ENCODE measurements at places on chromosomes 16 and 17.

- DNase-seq, result no peak
These were observed 31.9 kb upstream of the CPHXL start for GRCh38 chr16:75758215-75758614.

GRCh38 chr16:58034774-58035173 lies 9.2 kb downstream of the MMP15 start:
- no peak for DNase-seq

GRCh38 chr17:41777574-41778188 lies 8.8 kb downstream of the JUP start:
- DNase-seq, result no peak

GRCh38 chr16:70745536-70746025 lies 55.4 kb downstream of the VAC14 start:
- no peak for DNase-seq

- no peak for DNase-seq
These were observed 3.9 kb downstream of the GNAO1 start for GRCh38 chr16:56195151-56195550.

- DNase-seq, result no peak
These were observed 3.0 kb upstream of the CCL2 start for GRCh38 chr17:34252095-34252443.

- DNase-seq, result no peak
These were observed 25.9 kb downstream of the NKD1 start for GRCh38 chr16:50573947-50574744.

GRCh38 chr17:51152766-51153209 lies 571 bp upstream of the NME1 start:
- no peak for DNase-seq

DNA sequence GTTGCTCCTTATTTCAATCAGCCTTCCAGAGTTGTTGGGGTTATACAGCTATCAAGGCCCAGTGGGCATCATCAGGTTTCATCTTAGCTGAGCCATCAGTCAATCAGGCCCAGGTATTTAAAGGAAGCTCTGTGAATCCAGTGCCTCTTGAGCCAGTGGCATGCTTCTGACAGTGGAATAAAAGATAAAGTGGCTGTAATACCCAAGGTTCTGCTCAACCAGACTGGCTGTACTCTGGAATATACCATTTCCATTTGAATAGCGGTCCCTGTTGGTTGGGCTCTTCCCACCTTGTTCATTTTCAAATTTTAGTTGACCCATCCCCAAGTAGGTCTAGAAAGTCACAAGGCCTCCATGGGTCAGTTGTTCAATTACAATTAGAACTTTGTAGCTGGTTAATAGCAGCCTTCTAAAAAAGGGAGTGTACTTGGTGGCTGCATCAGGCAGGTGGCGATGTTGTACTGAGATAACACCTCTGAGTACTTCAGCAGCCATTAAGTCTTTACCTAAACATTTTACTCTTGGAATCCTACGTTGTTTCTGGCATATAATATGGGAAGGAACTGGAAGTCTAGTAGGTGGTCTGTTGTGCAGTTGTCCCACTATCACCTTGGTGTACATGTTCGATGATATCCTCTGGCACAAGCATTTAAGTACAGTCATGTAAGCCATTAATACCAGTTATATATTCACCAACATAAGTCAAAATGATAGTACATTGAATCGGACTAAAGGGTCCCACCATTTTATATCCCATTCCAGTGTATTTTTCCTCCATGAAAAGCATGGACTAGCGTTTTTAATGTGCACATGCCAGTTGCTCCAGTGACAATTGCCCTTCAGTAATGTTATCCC lies 294.1 kb downstream of the BCAS3 start:
- no peak for DNase-seq

DNA sequence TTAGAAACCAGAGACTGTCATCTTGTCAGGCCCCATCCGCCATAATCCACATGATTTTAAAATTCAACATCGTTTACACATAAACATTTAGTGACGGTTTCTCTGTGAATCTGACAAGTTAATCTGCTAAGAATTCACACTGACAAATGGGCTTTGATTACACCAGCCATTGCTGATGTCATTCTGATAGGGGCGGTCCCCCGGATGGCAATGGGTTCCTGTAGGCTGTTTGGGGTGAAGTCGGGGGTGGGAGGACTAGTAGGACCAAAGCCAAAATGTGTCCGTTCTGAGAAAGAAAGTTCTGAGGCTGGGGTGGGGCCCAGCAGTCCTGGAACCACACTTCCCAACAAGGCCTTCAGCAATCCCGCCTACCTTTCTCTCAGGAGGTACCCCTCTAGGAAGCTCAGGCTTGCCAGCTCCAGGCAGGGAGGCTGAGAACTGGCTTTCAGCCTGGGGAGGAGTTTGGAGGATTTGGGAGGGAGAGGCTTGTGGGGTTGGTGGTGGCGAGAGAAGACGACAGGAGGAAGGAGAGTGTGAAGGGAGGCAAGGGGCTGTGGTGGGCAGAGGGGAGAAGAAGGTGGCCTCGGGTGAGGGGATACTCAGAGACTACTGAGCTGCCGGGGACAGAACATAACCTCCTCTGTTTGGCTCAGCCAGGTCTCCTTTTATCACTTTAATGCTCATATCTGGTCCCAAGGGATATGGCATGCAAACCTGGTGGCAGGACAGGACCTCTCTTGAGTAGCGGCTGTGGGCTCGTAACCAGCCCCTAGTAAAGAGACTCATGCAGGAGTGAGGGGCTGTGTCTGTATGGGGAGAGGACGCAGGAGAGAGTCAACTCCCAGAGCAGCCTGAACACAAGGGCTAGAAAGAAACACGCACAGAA lies 8.6 kb downstream of the HIC1 start:
- DNase-seq, result peak; percentile 92

GRCh38 chr17:45907750-45908395 lies 13.5 kb downstream of the MAPT start:
- no peak for DNase-seq

DNA sequence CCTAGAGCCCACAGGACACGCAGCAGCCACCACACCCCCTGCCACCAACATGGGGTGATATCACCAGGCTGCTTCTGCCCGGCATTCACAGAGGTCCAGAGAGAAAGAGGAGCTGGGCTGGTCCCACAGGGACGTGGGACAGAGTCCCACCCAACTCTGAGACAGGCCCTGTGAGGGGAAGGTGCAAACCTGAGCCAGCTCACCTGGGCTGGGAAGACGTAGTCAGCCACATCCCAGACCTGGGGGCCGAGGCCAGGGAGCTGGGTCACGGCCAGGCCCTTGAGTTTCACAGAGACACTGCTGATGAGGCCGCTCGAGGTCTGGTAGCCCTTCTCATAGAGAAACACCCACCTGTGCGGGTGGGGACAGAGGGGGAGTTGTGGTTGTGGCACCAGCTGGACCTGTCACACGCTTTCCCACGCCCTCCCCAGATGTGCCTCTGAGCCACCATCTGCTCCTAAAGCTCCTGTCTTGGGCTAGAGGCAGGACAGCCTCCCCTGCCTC lies 11.2 kb downstream of the P2RX1 start:
- no peak for DNase-seq

GRCh38 chr16:349211-349610 lies 3.3 kb downstream of the AXIN1 start:
- DNase-seq, result no peak

DNA sequence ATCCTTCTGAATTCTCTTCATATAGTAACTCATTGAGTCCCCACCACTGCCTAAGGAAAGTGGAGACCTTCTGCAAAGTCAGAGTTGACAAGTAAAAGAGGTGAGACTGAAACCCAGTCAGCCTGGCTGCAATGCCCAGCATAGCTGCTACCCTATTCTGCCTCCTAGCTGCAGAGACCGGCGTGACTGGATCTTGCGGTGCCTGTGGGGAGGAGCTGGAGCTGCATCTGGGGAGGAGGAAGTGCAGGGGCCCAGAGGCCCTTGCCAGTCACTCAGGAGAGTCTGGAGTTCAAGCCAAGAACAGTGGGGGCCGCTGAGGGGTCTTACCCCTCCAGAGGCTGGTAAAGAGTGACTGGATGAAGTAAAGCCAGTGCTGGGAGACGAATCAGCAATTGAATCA lies 35.0 kb upstream of the ZNF423 start:
- DNase-seq, result no peak

DNA sequence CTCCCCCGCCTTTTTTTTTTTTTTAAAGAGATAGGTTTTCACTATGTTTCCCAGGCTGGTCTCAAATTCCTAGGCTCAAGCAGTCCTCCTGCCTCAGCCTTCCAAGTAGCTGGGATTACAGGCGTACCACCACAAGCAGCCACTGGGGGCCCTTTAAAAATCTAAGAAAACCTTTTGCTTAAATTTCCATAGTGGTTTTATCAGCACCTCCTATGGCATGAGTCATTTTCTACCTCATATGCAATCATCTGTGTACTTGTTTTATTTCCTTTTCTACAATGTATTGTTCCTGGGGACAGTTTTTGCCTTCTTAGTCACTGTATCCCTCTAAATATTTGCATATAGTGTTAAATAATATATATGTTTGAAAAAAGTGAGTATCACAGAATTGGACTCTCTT lies 29.2 kb downstream of the GNA13 start:
- DNase-seq, result no peak

DNA sequence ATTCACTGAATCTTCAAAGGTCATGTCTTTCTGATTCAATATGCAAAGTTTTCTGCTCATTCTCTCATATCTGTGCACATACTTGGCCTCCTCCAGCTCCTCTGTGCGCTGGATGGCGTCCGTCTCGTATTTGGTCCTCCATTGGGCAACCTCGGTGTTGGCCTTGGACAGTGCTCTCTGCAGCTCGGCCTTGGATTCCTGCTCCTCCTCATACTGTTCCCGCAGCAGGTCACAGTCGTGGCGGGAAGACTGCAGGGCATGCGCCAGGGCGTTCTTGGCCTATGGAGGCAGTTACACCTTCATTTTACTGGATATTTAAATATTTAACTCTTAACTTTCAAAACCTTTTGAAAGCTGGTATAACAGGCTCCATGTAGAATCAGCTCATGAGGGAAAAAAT lies 8.2 kb upstream of the MYH1 start:
- no peak for DNase-seq

DNA sequence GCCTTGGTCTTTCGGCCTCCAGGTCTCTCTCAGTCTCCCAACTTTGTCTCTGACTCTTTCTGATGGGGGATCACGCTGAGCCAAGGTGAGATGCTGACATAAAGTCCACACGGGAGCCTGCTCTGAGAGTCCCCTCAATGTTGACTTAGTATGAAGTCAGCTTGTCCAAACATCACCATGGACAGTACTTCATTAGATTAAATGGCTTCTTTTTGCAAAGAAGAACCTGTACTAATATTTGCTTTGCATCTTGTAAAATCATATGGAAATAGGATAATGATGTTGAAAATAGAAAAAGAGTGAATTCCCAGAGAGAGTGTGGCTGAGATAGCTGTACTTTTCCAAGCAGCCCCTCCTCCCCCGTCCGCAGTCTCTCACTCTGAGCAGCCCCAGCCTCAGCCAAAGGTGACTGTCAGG lies 56.7 kb upstream of the SIAH1 start:
- no peak for DNase-seq

- DNase-seq, result no peak
These were observed 1.0 kb upstream of the CKLF start for GRCh38 chr16:66551348-66551759.

- DNase-seq, result no peak
These were observed 166.2 kb upstream of the RPL38 start for GRCh38 chr17:74037320-74037719.

GRCh38 chr17:19540706-19541370 lies 7.2 kb downstream of the SLC47A1 start:
- no peak for DNase-seq

GRCh38 chr17:48570325-48571023 lies 7.7 kb downstream of the HOXB4 start:
- DNase-seq, result no peak

DNA sequence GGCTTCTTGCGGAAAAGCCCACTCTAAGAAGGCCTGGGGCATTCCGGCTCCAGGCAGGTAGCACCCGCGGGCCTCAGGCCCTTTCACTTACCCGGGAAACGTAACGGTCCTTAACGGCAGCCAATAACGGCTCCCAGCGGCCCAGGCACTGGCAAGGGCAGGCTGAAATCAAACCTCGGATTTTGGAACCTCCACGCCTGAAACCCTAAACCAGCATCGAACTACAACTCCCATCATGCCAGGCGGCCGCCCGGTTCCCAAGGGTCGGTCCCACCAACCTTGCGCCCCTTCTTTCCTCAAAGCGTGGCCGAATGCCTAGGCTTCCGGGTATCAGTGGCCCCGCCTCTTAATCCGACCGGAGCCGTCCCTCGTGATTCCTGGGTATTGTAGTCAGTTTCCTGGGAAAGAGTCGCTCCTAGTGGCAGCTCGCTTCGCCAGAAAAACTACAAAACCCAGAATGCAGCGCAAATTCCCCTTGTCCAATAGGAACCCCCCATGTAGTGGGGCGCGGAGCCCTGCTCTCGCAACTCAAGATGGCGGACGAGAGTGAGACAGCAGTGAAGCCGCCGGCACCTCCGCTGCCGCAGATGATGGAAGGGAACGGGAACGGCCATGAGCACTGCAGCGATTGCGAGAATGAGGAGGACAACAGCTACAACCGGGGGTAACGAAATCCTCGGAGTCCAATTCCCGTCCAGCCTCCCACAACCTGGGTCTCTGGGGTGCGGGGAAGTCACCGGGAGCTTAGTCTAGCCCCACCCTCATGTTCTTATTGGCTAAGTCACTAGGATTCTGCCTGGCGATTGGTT lies at the start of gene NMT1:
Gene NMT1, plus strand, starts transcription at position 521 of the 809 bp plus-strand sequence. Its CDS starts 13 bp downstream, at position 534.
- peak; percentile 100 for DNase-seq

DNA sequence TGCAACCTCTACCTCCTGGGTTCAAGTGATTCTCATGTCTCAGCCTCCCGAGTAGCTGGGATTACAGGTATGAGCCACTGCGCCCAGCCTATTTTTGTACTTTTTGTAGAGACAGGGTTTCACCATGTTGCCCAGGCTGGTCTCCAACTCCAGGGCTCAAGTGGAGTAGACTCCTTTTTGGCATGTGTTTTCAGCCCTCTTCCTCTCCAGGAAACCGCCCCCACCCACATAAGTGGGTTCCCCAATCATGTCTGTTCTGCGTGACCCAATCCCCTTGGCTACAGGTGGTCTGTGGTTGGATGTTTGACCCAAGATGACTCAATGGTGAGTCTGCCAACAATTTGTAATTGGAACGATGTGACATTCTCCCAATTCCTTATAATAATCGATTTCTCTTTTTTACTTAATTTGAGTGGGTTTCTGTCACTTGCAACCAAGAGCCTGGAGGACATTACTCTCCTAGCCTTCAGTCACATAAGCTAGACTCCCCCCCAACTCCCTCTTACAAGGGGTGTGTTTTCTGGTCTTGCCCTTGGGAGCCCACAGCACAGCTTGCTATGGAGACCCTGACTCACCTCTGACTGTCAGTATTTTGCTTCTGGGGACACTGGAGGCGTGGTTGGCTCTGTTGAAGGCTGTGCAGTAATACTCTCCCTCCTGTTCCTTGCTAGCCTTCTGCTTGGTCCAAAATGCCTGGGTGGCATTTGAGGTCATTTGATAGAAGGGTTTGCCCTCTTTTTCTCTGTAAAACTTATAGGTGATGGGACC lies 34.9 kb downstream of the PECAM1 start:
- DNase-seq, result no peak

- DNase-seq, result no peak
These were observed 147.0 kb downstream of the HS3ST4 start for GRCh38 chr16:25838724-25839186.

- no peak for DNase-seq
These were observed 141.6 kb downstream of the RGS9 start for GRCh38 chr17:65278820-65279184.

Measured in esophagus muscularis mucosa (tissue), 4 donors.